ENCODE measurements at places on chromosomes 11 and 22.

GRCh38 chr11:66277471-66278362 is at the start of gene CNIH2:
Gene CNIH2 (plus strand): TSS chr11:66278175. CDS start chr11:66278457, 282 bp downstream.
- peak; percentile 77 for DNase-seq

DNA sequence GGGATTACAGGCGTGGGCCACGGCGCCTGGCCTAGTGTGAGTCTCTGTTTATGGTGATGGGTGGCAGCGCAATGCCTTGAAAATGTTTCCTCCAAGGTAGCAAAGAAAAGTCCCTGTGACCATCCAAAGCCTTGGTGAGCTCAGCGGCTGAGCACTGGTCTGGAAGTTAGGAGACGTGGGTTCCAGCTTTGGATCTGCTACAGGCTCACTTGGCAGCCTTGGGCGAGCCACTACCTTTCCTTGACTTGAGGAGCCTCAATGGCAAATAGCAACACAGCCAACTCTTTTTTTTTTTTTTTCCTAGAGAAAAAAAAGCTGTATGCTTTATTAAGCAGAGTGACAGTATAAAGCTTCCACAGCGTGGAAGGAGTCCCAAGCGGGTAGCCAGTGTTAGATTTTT is 61.3 kb upstream of the RASD2 start:
- no peak for DNase-seq

DNA sequence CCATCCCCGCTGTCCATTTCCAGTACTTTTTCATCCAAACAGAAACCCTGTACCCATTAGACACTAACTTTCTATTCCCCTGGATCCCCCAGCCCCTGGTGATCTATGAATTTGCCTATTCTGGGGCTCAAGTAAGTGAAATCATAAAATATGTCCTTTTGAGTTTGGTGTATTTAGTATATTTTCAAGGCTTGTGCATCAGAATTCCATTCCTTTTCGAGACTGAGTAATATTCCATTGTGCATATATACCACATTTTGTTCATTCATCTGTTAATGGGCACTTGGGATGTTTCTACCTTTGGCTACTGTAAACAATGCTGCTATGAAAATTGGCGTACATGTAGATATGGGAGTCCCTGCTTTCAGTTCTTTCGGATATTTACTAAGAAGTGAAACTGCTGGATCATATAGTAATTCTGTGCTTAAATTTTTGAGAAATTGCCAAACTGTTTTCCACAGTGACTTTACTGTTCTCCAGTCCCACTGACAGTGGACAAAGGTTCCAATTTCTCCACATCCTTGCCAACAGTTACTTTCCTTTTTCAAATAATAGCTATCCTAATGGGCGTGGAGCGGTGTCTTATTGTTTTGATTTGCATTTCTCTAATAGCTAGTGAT is 16.1 kb downstream of the APLP2 start:
- DNase-seq = no peak

GRCh38 chr11:117269856-117270255 is 21.3 kb upstream of the BACE1-AS start:
- DNase-seq = no peak

DNA sequence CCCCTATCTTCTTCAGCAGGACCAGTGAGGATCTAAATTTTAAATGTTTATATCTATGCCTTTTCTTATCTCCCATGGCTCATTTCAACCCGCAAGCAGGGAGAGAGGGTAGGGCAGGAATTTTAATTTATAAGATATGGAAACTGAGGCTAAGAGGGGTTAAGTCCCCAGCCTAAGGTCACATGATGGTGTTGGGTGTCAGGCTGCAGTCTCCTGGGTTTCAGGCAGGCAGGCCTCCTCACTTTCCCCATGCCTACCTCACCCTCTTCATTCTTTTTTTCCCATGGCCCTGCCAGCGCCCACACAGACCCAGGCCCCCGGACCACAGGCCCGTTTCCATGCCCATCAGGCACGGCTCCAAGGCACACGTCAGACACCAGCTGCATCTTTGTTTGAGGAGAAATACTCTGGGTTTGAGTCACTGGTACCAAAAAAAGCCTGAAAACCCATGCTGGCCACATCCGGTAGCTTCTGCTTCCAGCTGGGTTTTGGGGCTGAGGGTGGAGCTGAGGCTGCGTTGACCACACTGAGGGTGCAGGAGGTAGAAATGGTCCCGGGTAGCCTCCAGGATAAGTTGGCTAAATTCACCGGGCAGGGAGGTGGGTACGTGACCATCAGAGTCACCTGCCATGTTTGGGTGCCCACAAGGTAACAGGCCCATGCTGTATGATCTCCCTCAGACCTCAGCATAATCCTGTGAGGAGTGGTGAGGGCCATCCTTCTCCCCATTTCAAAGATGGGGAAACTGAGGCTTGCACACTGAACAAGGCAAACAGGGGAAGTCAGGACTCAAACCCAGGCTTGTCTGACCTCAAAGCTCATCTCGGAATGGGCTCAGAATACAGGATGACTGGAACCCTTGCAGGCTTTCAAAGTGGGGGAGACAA is 7.5 kb downstream of the CRYBB1 start:
- no peak for DNase-seq

GRCh38 chr22:42632096-42632495 is 8.3 kb downstream of the ATP5MGL start:
- DNase-seq = no peak
